ENCODE measurements at places on chromosomes 7 and 10.
A peak's percentile ranks its signal among the peaks of the same experiment; 100 is the strongest.

DNA sequence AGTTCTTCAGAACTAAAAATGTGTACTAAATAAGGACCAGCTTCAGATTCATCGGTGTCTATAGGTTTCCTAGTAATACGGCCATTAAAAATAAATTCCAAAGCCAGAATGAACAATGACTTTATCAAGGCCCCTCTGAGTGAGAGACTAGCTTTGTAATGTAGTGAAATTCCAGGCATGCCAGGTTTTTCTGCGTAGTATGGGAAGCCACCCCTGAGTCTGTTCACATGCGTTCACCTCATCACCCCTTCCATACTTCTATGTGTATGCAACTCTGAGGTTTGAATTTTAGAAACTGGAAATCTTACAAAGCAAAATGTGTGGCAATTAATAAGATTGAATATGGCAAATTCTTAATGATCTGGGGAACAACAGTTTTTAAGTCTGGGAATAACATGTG is 24.5 kb downstream of the RNF32 start:
- no peak for DNase-seq

DNA sequence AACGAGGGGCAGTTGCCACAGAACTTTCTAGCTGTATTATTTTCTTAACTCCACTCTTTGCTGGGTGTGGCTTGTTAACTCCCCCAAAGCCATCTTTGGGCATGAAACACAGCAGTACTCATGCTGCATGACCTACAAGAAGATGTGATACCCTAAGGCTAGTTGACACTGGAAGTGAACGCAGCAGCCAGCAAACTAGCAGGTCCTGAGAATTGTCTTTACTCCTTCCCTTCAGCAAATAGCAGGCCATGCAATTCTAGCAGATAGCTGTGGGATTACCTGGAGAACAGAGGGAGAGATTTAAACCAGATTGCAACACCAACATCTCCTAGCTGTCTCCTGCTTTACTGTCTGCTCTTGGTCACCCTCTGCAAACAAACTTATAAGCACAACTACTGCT is 688.0 kb upstream of the ZWINT start:
- DNase-seq, result no peak

- DNase-seq, result no peak
These were observed 4.1 kb downstream of the IL6 start for GRCh38 chr7:22730921-22731654.

- no peak for DNase-seq
These were observed 27.0 kb downstream of the WBP1L start for GRCh38 chr10:102770792-102771191.

DNA sequence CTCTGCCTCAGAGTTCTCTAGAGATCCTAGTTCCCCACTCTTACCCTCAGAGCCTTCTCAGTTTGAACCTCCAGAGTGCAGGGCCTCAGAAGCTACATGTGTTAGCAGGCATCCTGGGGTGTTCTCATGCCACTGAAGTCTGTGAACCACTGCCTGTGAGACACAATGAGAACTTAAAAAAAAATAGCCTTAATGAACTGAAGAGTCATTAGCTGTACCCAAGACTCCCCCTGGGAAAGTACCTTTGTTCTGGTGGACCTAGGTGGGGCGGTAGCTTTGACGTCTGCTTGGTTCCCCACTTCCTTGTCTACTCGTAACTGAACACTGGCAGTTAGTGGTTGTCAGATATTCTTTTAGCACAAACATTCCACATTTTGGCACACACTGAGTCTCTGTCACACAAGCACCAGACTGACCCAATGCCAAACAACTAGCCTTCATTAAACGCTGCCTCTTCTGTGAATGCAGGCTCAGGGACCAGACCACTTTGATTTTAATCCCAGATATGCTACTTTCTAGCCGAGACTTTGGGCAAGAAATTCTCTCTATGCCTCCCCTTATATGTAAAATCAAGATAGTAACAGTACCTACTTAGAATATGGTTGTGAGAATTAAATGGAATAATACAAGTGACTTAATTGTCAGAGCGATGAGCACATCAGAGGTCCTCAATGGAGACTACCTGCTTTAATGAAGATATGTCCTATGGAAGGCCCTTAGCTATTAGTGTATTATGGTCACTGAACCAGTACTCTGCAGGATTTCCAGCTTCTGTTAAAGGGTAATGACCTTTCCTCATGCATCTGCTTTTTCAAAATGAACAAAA is 75.3 kb upstream of the CC2D2B start:
- DNase-seq, result peak; percentile 25
